ENCODE measurements at places on chromosomes 7 and 10.

GRCh38 chr7:377080-378040 lies 87.4 kb downstream of the FOXL3 start:
- DNase-seq: no peak

DNA sequence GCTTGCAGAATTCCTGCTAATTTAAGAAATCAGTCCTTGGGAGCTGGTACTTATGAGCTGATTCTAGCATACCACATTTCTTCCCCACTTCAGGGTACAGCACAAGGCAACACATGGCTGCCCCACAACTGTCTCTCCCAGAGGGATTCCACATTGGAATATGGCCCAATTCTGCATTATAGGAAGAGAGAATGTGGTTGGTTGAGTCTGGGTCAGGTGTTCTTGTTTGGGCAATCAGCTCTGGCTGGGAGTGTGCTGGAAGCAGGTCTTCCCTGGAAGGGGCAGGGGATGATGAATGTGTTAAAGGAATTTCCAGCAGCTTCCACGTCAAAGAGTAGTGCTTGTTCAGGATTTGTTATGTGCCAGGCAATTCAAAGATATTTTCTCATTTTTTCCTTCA lies 95.7 kb downstream of the BUB3 start:
- DNase-seq: no peak

DNA sequence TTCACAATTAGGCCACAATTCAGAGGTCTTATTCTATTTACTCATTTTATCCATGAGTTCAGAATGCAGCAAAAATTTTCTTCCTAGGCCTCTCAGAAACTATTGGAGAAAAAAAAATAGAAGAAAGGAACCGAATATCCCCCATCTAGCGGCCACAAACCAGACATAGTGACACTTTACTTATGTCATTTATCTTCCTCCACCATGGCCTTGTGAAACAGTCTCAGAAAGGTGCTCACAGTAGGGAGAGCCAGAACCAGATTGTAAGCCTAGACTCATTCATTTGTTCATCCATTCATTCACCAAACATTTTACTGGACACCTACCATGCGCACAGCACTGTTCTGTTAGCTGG lies 16.0 kb downstream of the CREB3L2 start:
- no peak for DNase-seq

GRCh38 chr7:155810770-155811559 lies 1.3 kb downstream of the SHH start:
- no peak for DNase-seq

DNA sequence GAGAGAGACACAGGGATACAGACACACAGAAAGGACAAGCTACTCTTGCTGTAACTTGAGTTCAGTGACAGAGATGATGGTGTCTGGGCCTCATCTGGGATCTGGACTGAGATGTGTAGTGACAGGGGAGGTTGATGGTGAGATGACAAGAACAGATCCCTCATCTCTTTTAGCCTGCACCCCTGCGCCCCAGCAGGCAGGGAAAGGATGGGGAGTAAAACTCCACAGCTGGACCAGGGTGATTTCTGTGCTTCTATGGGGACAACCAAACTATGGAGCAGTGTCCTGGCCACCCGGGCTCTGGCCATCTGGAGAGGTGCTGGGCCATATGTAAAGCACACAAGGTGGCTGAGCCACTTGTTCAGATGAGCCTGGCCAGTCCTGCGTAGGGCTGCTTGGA lies 4.5 kb upstream of the LRRC18 start:
- no peak for DNase-seq

GRCh38 chr10:97762056-97762455 lies 9.7 kb downstream of the SFRP5 start:
- no peak for DNase-seq

- peak; percentile 51 for DNase-seq
Observed at GRCh38 chr10:15571575-15571974, 148.1 kb downstream of the ITGA8 start.

DNA sequence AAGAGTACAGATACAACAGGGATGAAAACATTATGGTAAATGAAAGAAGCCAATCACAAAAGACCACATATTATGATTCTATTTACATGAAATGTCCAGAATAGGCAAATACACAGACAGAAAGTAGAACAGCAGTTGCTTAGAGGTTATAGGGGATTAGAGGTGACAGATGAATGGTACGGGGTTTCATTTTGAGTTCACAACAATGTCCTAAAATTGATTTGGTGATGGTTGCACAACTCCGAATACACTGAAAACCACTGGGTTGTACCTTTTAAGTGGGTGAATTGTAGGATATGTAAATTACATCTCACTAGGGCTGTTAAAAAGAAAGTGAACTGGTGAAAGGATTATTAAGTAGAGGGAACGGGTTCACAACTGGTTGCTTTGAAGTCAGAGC lies 76.3 kb upstream of the MRLN start:
- DNase-seq: no peak

- no peak for DNase-seq
Observed at GRCh38 chr10:73332379-73332778, 26.3 kb downstream of the CFAP70 start.

- no peak for DNase-seq
Observed at GRCh38 chr10:42958142-42958868, 118.6 kb upstream of the RET start.

DNA sequence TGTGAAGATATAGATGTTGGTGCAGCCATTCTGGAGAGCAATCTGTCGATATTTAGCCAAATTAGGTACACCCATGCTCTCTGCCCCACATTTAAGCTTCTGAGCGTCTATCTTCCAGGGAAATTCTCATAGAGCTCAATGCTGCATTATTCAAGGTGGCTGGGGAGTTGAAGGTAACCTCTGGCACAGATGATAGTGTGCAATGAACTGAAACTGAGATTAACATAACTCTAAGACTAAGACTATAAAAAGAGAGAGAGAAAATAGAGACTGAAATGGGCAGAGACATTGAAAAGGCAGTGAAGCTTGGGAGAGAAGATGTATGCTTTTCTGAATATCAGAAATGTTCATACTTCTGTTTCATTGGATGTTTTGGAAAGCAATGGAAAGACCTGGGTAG lies 1197.0 kb upstream of the AUTS2 start:
- DNase-seq: no peak

DNA sequence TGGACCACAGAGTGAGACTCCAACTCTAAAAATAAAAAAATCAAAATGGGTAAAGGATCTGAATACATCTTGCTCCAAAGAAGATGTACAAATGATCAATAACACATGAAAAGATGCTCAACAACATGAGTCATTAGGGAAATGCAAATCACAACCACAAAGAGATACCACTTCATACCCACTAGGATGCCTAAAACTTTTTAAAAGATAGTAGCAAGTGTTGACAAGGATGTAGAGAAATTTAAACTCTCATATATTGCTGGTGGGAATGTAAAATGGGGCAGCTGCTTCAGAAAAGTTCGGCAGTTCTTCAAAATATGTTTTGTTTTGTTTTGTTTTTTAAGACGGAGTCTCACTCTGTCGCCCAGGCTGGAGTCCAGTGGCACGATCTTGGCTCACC lies 45.7 kb upstream of the GTF2IRD1 start:
- DNase-seq: no peak

DNA sequence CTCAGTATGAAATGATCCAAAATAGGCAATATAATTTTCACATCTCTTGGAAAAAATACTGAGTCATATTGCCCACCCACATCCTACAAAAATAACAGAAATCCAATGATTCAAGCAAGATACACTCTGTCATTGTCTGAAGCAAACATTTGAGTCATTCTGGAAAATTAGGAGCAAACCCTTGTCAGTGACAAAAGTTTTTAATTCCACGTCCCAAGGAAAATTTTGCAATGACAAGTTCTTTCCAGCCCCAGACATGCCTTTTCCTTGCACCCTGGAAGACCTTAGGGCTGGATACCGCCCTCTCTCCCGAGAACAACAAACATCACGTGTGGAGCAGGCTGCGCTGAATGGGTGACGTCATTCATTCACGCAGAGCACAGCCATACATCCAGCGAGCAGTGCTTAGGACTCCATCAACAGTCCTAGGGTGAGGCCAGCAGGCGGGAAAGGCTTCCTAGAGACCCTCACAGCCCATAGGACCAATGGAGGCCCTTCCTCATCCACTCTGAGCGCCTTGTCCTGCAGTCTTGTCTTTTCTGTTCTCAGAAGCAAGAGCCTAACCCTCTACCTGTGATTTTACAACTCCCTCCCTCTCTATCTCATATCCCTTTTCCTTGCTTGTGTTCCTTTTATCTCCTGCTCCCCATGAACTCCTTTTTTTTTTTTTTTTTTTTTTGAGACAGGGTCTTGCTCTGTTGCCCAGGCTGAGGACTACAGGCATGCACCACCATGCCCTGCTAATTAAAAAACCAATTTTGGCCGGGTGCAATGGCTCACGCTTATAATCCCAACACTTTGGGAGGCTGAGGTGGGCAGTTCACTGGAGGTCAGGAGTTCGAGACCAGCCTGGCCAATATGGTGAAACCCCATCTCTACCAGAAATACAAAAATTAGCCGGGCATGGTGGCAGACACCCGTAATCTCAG lies 23.5 kb upstream of the KDM7A start:
- peak; percentile 57 for DNase-seq

GRCh38 chr7:111232249-111233084 lies 141.5 kb downstream of the LRRN3 start:
- DNase-seq: peak; percentile 24

DNA sequence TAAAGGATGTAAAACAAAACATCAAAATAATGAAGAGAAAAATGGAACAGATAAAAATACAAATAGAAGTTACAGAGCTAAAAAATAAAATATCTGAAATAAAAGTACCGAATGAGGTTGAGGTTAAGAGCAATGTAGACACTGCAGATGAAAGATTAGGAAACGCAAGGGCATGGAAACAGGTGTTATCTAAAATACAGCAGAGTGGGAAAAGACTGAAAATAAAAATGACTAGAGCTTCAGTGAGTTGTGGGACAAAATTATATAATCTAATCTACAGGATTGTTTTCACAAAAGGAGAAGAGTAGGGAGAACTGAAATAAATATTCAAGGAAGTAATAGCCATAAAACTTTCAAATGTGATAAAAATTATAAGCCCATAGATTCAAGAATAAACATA lies 123.8 kb downstream of the PTEN start:
- no peak for DNase-seq

DNA sequence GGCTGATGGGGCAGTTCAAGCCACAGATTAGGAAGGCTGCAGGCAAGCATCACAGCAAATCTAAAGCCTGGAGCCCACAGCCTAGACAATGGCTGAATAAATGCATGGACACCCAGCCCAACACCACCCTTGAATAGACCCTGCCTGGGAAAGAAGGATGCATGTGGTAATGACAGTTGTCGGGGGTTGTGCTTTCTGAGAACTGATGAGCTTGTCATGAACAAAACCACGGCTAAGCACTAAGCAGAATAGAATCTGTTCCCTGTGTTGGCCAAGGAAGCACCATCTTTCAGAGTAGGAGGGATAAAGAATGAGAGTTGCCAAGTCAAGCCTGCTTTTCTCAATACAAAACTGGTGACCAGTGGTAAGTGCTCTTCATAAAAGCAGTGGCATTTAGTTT lies 66.1 kb upstream of the JCAD start:
- DNase-seq: no peak

- no peak for DNase-seq
Observed at GRCh38 chr10:4671451-4672145, 154.4 kb upstream of the AKR1E2 start.

Data from fibroblast of villous mesenchyme (primary cell).